ENCODE measurements at places on chromosomes 16 and 17.

GRCh38 chr17:82702231-82702927, 3.9 kb upstream of the RAB40B start:
- no peak for DNase-seq

DNA sequence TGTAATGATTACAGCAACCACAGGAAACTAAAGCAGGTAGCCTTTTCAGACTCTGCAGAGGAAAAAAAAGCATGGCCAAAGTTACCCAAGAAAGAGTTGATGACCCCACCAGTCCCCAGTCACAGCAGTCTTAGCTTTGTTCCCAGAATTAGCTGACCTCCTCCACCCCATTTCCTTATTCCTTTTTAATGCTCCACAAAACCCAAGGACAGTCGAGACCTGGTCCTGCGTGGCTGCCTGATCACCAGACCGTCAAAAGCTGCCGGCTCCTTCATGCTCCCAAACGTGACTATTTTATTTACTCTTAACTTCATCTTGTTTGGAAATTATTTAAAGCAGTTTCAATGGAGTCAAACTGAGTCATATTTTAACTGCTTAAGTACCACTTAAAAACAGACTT, 28.7 kb upstream of the MED9 start:
- DNase-seq: no peak

DNA sequence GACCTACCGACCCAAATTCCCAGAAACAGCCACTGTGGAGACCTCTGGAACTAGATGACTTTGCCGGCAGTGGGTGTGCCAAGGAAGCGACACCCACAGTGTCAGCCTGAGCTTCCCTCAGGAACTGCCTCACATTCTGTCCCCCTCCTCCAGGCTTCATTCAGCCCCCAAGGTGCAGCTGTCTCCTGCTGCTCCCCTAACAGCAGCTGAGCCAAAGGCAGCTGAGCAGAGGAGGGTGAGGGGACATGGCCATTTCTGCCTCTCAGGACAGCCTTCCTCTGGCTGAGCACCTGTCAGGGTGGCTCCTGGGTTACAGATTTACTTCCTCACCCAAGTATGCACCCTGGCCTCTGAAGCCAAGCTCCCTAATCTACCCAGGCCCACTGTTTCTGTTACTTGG, 22.1 kb upstream of the MTMR4 start:
- no peak for DNase-seq

DNA sequence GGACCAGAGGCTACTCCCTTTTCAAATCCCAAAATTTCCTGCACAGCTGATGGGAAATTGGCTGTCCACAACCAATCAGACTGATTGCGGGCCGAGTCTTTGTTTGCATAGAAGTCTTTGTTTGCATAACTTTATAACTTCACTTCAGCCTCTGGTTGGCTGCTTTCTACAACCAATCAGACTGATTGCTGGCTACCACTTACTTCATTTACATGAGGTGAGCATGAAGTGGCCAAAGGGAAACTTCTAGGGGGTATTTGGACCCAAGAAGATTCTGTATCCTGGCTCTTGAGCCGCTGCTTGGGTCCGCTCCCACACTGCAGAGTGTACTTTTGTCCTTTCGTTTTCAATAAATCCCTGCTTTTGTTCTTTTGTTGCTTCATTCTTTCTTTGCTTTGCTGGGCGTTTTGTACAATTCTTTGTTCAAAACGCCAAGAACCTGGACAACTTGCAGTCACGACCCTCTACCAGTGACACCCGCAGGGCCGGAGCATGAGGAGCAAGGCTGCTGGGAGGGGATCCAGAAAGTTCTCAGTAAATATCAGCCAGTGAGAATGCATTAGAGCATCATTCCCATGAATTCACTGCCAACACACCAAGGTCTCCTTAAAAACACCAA, 67.5 kb downstream of the IQCK start:
- DNase-seq: no peak

- DNase-seq: no peak
These were observed 132.0 kb downstream of the NLK start for GRCh38 chr17:28174352-28175046.

- no peak for DNase-seq
These were observed 217.6 kb upstream of the CA10 start for GRCh38 chr17:52376137-52376536.

DNA sequence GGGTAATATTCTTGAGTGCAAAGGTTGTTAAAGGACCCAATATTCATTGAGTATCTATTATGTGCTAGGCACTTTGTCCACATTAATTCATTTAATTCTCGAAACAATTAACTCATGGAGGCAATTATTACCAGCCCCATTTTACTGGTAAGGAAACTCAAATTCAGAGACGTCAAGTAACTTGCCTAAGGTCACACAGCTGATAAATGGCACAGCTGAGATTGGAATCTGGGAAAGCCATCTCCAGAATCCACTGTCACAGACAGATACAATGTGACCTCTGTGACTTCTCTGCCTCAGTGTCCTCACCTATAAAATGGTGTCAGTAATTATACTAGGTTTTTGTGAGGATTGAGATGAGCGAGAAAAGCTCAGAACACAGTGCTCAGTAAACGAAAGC, 320.8 kb upstream of the ZFHX3 start:
- DNase-seq: no peak

DNA sequence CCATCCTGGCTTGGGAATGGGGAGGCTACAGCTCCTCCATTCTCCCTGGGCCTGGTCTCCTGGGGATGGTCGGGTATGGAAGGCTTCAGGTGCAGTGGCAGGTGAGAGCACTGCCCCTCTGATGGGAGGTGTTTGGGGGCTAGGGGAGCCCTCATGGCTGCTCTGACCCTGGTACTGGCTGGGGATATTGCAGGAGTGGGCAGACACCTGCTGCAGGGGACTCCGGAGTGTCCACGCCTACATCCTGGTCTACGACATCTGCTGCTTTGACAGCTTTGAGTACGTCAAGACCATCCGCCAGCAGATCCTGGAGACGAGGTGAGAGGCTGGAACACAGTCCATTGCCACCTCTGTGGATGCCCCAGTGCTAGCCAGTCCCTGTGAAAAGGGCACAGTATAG, 8.8 kb downstream of the RASL10B start:
- DNase-seq: no peak

- DNase-seq: peak; percentile 56
These were observed 503 bp upstream of the PLCD3 start for GRCh38 chr17:45132572-45133463.

DNA sequence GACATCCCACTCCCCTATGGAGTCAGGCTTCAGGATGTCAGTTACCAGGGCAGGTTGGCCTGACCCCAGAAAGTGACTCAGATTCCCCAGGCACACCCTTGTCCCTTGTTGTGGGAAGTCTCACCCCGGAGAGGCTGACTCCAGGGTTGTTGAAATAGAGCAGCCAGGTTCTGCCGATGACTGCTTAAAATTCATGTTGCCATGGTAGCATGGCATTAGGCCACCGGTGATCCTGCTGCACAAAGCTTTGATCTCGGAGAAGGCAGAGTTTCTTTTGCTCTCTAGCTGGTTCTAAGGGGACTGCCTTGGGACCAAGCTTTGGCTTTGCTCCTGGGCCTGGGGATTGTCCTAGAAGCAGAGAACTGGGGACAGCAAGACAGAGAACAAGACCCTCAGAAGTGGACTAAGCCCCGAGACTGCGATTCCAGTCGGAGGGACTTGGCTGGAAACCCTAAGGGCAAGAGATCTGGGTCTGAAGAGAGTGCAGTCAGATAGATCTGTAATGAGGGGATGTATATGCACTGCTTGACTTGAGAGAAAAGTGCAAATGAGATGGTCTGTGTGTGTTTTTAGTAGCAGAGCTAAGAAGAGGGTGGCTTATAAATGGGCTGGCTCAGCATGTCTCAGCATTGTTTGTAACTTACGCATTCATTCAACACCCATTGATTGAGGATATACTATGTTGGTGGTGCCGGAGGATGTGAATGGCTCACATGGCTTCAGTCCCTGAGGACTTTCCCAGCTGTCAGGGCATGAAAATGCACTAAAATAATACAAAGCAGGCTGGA, 106.9 kb downstream of the RGS9 start:
- DNase-seq: no peak

- DNase-seq: no peak
These were observed 43.4 kb downstream of the ZNF276 start for GRCh38 chr16:89764711-89765201.

DNA sequence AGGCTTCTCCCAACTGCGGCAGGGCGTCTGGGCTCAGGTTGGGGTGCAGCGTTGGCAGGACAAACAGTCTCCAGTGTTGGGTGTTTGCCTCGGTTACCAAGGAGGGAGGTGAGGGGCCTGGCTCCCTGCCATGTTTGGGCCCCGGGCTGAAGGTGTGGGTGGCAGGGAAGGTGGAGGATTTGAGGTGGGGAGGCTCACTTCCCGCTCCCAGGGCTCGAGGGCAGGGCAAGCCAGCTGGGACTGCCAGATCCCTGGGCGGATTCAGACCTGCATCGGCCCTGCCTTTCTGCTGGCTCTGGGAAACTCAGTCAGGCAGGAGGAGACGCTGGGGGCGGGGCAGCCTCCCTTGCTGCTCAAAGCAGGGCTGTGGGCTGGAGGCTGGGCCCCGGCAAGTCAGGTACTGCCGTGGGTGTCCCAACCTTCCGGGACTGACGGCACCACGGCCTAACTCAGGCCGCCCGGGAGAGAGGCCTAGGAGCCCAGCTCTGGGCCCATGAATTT, 31.3 kb upstream of the KRT17 start:
- DNase-seq: no peak

- DNase-seq: no peak
These were observed 20.7 kb upstream of the MRTFB start for GRCh38 chr16:14050291-14051027.

- DNase-seq: no peak
These were observed 7.3 kb downstream of the MILR1 start for GRCh38 chr17:64455993-64456885.

GRCh38 chr16:69921127-69921526, 30.0 kb upstream of the CLEC18A start:
- DNase-seq: no peak

DNA sequence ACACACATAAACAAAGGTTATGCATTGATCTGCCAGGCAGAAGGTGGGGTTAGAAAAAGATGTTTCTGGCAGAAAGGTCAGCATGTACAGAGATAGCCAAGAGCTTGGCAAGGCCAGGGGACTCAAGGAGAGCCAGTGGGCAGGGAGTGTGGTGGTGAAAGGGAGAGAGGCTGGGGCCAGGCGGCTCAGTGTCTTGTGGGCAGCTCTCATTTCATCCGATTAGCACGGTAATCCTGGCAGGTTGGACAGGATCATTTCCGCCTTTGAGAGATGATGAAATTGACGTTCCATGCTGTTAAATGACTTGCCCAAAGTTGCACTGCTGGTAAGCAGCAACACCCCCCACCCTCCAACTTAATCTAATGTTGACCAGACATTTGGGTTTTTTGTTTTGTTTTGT, 3.6 kb downstream of the CHD9 start:
- no peak for DNase-seq

- DNase-seq: no peak
These were observed 137.9 kb upstream of the HS3ST4 start for GRCh38 chr16:25553711-25554436.

DNA sequence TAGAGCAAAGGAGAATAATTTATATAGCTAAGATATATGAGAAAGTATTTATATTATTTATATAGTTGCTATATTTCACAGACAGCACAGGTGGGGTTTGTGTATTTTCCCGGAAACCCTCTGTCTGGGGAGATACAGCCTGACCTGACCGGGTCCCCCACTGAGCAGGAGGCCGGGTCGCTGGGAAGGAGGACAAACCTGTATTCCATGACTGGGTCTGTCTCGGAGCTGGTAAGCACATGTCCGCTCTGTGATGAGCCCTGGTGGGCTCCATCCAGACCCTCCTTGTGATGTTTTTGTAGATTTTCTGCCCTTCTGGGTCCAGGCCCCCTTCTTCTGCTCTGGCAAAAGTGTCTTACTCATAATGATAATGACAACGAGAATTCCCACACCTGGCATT, 27.7 kb downstream of the WNT9B start:
- no peak for DNase-seq

DNA sequence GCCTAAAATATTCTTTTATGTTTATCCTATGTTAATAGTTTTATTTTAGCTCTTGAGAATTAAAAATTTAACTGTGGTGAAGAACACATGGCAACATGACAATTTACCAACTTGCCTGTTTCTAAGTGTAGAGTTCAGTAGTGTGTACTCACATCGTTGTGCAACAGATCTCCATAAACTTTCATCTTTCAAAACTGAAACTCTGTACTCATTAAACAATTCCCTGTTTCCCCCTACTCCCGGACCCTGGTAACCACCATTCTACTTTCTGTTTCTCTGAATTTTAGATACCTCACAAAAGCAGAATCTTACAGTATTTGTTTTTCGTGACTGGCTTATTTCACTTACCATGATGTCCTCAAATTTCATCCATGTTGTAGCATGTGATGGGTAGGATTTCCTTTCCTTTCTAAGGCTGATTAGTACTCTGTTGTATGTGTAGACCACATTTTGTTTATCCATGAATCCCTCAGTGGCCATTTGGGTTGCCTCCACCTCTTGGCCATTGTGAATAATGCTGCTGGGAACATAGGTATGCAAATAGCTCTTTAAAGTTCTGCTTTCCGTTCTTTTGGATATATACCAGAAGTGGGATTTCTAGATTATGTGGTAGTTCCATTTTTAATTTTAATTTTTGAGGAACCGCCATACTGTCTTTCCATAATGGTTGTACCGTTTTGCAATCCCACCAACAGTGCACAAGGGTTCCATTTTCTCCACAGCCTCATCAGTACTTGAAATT, 17.4 kb downstream of the IST1 start:
- no peak for DNase-seq

- no peak for DNase-seq
These were observed 45.8 kb upstream of the SLC38A10 start for GRCh38 chr17:81340607-81341515.

GRCh38 chr16:871562-872345, 71.2 kb upstream of the GNG13 start:
- no peak for DNase-seq

- DNase-seq: no peak
These were observed 21.8 kb downstream of the PRDM7 start for GRCh38 chr16:90055371-90055770.

DNA sequence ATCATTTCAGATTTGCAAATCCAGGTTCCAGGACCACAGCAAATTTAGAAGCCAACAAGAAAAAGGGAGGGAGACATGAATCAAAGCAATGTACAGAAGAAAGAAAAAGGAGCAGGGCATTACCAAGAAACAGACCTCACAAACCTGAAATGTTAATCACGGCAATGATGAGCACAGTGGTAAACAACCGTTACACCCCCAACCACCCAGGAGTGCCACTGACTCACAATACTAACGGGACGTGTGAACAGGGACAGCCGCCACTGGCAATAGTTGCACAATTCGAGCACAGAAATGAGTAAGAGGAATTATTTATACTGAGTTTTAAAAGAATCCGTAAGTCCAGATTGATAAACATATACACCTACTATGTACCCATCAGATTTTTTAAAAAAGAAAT, 13.8 kb downstream of the USP22 start:
- no peak for DNase-seq

- DNase-seq: no peak
These were observed 496.0 kb downstream of the MAF start for GRCh38 chr16:79104567-79104966.

GRCh38 chr16:68046106-68046505, 23.0 kb downstream of the DUS2 start:
- no peak for DNase-seq

- DNase-seq: no peak
These were observed 54.3 kb downstream of the SOCS1 start for GRCh38 chr16:11201498-11202259.

Measured in T-helper 22 cell (primary cell).